Stimulated activated CD4-positive, alpha-beta T cell treated with anti-CD3 and anti-CD28 coated beads, Interleukin-15, amount 100 ng/mL, for 48 hours (primary cell): ENCODE measurements at places on chromosomes 7 and 10.

- DNase-seq = no peak
Observed at GRCh38 chr10:71357792-71358265, 38.8 kb downstream of the SLC29A3 start.

DNA sequence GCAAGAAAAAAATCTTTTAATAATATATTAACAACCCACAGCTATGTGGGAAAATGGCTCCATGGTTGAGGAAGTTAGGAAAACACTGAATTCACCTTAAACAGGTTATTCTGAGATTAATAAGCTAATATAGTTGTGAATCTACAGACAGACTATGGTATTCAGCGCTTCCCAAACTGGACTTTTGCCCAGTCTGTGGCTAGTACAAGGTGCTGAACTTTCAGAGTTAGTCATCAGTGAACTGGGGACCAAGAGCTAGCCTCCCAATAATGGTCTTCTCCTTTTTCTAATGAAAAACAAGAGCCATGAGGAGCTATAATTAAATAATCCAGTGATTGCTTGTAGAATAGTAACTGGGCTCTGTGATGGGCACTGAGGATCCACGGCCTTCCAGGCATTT, 65.3 kb downstream of the FRMPD2 start:
- no peak for DNase-seq

DNA sequence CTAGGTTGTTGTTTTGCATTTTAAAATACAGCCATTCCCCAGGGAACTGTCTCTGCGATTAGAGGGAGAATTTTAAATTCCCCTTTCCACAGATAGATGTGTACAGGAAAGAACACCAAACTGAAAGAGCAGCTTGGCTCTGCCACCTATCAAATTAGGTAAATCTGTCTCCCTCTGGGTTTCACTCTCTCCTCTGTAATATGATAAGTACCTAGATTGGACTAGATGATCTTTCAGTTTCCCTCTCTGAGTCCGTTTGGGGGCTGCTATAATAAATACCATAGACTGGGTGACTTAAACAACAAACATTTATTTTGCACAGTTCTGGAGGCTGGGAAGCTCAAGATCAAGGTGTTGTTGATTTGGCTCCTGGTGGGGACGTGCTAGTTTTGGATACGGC, 186.0 kb downstream of the KIF20B start:
- DNase-seq = no peak

- no peak for DNase-seq
Observed at GRCh38 chr10:70362328-70362727, 20.1 kb downstream of the LRRC20 start.

DNA sequence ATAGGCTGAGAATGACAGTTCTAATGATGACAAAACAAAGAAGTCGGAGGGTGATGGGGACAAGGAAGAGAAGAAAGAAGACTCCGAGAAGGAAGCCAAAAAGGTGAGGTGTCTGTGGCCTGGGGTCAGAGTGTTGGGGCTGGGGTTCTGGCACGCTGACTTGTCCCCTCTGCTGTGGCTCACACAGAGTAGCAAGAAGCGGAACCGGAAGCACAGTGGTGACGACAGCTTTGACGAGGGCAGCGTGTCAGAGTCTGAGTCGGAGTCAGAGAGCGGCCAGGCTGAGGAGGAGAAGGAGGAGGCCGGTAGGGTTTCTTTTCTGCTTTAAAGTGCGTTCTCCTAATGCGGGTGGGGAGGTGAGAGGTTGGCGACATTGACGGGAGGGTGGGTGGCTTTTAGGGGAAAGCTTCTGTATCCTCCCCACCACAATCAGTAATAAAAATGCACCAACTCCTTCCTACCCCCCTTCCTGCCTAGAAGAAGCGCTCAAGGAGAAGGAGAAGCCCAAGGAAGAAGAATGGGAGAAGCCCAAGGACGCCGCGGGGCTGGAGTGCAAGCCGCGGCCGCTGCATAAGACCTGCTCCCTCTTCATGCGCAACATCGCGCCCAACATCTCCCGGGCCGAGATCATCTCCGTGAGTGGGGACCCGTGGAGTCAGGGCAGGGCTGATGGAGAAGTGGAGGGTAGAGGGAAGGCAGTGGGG, 4.6 kb downstream of the UFSP1 start:
- DNase-seq = no peak

DNA sequence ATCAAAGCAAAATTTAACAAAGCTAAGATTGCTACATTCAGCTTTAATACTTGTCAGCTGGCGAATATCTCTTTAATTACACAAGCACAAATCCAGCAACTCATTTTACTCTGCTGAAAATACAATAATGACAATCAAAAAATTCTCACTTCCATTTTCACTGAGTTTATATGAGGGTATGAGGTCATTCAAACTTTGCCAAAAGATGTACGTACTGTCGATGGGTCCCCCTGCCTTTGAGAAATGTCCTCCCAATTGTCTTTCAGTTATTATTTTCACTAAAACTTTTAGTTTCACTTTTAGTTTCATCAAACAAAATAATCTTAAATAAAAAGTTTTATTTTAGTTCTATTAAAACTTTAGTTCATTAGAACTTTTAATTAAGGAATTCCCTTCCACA, 159.5 kb upstream of the WDR11 start:
- no peak for DNase-seq

DNA sequence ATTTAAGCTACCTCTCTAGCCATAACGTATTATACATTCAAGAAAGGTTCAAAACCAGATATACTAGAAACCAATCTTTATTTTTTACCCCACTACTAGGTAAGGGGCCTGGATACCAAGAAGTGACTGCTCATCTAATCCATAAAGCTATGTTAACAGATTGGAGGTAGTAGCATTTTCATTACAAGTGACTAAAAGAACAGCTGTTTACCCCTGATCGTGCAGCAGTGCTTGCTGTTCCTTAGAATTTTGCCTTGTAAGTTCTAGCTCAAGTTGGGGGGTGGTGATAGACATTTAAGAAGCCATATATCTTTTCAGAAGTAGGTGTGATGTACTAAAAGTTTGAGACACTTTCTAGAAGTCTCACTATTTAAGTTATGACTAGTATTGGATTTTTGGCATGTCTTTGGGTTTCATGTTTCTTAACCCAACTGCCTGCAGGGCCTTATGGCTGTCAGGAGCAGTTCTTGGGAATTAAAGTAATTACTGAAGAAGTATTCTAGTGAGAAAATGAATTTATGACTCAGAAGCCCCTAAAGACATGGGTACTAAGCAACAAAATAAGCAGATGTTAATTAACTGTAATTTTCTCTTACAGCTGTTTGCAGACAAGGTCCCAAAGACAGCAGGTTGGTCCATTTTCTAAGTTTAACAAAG, 2.3 kb downstream of the PPIA start:
- no peak for DNase-seq

GRCh38 chr7:37248396-37248861, 200.2 kb downstream of the ELMO1 start:
- no peak for DNase-seq

DNA sequence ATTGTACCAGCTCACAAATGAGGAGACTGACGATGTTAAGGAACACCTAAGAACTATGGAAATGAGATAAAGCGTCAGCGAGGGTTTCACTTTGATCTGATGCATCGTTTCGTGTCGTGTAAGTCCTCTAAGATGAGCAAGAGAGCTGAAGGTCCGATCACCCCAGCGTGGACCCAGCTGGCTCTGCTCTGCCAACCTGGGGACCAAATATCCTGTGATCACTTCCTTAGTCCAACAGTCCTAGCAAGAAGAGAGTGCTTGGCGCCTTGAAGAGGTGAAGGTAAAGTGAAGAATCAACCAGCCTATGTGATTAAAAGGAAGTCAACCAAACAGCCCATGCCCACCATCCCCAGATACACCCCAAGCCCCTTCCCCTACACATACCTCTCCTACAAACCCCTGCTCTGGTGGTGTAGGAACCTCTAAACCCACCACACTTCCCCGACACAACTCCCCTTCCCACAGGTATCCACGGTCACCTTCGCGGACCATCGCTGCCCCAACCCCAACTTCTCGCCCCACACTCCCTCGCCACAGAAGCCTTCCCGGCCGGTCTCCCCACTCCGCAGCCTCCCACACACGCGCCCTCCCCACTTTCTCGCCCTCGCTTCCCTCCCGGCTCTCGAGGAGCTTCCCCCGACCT, 722 bp downstream of the UPF2 start:
- DNase-seq = peak; percentile 17

DNA sequence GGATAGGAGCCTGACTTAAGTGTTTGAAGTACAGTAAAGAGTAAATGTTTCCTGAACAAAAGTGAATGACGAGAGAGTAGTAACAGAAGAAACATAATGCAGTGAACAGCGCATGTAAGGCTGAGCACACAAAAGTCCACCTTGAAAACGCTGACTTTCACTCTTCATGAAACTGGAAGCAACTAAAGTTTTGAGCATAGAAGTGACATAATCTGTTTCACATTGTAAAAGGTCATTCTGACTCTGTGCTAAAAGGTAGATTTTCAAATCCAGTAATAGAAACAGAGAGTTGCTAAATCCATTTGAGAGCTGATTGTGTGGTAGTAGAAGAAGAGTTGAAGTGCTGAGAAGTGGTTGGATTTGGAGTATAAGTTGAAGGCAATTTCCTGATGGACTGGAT, 1037.0 kb downstream of the CNTNAP2 start:
- DNase-seq = no peak

DNA sequence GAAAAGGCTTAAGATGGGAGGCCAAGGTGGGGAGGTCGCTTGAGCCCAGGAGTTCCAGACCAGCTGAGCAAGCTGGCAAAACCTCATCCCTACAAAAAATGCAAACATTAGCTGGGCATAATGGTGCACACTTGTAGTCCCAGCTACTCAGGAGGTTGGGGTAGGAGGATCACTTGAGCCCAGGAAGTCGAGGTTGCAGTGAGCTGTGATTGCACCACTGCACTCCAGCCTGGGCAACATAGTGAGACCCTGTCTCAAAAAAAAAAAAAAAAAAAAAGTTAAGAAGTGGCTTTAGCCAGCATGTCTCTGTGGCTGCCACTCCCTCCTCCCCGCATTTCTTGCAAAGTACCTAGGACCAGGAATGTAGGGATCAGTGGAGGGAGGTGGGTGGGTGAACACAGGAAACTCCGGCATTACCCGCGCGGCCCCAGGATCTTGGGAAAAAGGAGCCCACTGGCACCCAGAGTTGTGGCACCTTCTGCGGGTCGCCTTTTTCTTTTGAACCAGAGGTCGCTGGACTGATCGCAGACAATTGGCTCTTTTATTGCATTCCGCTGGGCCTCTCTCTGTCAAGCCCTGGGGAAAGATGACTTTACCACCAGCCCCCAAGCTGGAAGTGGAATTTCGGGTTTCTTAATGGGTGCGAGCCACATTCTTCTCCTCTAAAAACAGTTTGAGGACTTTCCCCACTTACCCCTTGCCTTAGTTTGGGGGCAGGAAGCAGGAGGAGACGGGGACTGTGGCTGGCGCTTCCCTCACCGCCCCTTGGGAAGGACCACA, 3.5 kb downstream of the VGF start:
- DNase-seq = no peak

DNA sequence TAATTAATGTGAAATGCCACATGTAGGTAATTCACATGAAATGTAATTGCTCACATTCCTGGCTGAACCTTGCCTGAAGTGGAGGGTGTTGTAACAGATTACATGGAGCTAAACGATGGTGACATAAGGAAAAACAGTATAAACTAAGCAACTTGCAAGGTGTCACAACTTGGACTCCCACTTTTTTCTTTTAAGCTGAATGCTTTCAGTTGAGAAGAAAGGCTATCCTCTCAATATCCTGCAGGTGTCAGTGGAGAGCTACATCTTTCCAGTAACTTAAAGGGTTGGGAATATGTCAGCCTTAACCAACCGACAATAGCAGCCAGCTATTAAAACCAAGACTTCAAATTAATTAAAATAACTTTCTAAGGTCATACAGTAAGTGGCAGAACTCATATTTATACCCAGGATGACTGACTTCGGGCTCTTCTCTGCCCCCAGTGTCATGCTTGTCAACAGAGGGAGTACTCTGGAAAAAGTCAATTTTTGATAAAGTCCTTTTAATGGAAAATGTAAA, 33.7 kb downstream of the NRBF2 start:
- DNase-seq = no peak

DNA sequence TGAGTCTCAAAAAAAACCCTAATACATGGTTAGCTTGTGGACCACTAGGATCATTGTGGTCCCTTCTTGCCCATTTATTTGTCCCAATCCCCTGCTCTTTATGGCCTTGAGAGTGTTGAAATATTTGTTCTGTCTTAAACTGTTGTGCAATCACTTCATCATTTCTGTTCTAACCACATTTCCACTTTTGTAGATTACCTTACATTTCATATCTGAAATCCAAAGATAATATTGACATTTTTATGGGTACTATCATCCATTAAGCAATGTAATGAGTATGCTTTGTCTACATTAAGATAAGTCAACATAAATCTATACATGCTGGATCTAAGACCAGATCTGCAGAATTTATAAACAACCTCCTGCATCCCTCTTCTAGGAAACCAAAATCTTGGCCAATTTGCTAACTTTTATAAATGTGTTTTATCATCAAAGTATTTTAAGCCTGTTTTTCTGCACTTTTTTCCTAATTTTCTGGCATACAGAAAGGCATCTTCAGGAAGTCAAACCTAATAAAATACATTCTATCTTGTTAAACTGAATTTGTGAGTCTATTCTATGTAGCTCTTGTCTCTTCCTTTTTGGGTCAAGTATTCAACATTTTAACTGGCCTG, 359.4 kb upstream of the CELF2 start:
- no peak for DNase-seq

DNA sequence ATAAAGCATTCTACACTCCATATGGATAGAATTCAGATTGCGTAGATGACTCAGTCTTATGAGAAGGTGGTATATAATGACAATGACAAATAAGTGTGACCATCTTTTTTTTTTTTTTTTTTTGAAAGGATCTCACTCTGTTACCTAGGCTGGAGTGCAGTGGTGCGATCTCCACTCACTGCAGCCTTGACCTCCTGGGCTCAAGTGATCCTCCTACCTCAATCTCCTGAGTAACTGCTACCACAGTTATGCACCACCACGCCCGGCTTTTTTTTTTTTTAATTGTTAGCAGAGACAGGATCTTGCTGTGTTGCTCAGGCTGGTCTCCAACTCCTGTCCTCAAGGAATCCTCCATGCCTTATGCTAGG, 43.2 kb upstream of the NRP1 start:
- DNase-seq = no peak

- no peak for DNase-seq
Observed at GRCh38 chr7:128427289-128427891, 17.6 kb upstream of the IMPDH1 start.

DNA sequence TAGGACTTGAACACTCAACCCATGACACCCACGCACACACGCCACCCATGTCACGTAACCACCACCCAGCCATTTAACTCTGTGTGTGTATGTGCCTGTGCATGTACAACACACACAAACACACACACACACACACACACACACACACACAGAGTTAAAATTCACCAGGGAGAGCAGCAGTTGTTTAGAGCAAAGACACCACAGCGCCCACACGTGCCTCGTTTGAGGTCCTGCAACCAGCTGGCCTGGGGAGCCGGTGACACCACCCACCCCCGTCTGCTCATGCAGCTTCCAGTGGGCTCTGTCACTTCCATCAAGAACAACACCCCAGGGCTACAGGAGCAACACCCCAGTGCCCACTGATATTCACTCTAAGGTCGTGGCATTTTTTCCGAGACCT, 97.4 kb downstream of the ELFN1 start:
- no peak for DNase-seq

GRCh38 chr7:116164552-116165306, 45.6 kb upstream of the TES start:
- DNase-seq = no peak
